ENCODE measurements at places on chromosomes 11 and 22.

- DNase-seq: no peak
Observed at GRCh38 chr11:9529334-9529650, 44.2 kb upstream of the WEE1 start.

- DNase-seq: no peak
Observed at GRCh38 chr11:74639533-74639932, 47.2 kb downstream of the POLD3 start.

DNA sequence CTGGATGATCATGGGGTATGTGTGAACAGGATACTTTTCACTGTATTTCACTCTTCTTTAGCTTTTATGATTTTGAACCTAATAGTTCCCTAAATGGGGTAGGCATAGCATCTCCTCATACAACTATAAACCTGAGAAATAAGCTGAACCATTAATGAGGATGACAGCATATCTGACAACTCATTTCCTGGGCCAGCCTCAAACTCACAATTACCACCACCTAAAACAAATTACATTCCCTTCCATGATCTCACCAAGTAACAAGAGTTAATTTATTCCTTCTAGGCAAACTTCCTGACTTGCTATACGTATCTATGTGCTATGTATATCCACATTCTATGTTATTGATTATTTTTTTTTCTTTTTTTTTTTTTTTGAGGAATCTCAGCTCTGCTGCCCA, 23.0 kb downstream of the SIK3 start:
- no peak for DNase-seq

DNA sequence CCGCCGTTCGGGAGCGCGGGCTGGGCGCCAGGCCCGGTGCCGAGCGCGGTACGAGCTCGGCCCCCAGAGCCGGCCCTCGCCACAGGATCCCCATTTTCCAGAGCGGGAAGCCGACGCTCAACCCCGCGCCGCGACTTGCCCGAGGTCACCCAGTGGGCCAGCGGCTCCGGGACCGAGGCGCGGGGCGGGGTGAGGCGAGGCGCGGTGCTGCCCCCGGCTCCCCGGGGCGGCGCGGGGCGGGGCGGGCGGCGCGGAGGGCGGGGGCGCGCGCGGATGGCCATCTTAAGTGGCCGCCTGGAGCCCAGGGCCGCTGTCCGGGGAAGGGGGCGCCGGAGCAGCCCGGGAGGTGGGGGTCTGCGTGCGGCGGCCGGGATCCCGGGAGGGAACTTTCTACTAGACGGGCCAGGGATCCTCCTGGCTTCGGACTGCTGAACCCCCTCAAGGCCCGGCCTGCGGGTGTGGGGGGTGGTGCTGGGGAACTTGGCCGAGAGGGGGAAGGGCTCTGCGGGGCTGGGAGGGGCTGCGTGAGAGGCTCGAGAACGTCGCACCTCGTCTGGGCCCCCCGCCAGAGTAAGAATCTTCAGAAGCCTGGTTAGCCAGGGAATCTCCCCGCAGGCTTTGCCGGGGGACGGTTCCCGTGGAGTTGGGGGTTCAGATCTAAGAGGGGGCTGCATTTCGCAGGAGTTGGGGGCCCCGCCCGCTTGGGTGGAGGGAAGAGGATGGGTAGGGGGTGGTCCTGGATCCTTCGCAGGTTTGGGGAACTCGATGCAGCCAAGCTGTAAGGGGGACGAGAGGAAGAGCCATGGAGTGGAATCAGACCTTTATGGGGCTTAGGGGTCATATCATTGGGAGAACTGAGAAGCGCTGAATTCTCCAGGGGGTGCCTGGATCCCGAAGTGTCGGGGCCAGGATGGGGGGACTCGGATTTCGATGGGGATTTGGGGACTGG, 678 bp upstream of the INPPL1 start:
- no peak for DNase-seq

- no peak for DNase-seq
Observed at GRCh38 chr11:35126879-35127581, 11.9 kb upstream of the CD44 start.

DNA sequence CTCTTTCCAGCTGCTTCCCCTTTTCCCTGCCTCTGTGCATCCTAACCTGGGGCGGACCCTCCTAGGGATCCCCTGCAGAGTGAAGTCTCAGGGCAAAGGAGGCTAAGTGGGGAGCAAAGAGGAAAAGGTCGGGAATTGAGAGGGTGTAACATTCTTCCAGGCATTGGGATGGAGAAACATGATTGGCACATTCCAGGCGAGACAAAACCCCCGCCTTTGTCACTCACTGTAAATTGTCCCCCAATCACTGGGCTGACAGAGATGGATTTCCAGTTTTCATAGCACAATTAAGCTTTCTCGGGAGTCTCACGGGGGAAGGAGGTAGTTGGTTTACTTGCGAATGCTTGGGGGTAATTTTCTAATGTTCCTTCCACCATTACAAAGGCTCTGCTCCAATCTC, 74.9 kb downstream of the MIAT start:
- no peak for DNase-seq

DNA sequence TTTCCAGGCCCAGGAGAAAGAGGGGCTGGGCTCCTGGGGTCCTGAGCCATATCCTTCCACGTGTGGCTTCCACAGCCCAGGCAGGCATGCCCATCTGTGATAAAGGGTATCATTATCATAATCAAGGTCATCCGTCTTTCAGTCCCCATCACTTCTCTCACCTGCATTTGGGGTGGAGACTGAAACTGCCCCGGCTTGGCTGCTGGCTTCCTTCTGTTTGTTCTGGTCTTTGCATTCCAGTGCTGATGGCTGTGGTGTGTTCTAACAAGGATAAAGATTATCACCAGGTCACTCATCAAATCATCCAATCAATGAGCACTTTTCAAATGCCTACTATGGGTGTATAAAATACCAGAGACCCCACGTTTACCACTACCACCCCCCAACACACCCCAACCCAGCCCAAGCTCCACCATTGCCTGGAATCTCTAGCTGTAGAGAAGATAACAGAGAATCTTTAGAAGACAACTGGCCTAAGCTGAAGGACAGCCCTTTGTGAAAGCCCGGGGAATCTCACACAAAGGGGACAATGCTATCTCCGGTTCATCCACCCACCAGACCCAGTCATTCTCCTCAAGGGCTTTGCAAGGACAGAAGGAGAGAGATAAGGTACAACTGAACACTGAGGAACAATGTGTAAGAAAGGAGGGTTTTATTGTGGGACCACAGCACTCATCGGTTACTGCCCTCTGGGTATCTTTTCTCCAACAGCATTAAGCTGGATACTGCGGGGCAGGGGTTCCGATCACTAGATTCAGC, 54.9 kb downstream of the AHNAK start:
- no peak for DNase-seq

GRCh38 chr22:23534201-23534850, 45.8 kb downstream of the IGLL1 start:
- DNase-seq: no peak

- DNase-seq: no peak
Observed at GRCh38 chr22:31947296-31947695, 3.0 kb downstream of the YWHAH start.

DNA sequence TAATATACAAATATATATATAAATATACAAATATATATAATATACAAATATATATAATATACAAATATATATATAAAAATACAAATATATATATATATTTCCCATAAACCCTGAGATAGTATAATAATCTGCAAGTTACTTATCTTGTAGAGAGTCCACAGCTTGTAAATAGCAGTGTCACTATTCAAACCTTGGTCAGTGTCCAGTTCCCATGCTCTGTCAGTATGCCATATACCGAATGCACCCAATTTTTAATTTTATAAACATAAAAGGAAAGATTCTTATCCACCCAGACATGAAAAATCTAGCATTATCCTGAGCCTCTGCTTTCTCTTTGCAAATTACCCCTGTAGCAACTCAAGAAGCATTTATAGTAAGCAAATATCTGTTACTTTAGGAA, 21.6 kb upstream of the CTSC start:
- DNase-seq: no peak

DNA sequence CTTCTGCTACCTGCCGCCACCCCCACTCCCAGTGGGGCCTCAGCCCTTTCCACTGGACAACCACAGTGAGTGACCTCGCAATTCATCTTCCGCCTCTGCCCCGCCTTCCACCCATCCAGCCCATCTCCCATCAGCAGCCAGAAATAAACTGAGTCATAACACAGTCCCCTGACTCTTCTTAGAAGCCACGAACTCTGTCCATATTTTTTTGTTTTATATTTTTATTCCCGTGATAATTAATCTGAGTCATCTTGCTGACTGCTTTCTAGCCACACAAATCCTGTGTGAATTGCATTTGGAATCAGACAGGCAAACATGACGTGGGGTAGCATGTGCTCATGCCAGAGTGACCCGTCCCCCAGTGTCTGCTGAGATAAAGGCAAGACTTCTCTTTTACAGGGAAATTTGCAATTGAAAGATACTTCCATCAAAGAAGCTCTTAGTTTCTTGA, 7.0 kb downstream of the FADD start:
- DNase-seq: no peak

- DNase-seq: no peak
Observed at GRCh38 chr22:50710886-50711285, 27.1 kb upstream of the ACR start.

DNA sequence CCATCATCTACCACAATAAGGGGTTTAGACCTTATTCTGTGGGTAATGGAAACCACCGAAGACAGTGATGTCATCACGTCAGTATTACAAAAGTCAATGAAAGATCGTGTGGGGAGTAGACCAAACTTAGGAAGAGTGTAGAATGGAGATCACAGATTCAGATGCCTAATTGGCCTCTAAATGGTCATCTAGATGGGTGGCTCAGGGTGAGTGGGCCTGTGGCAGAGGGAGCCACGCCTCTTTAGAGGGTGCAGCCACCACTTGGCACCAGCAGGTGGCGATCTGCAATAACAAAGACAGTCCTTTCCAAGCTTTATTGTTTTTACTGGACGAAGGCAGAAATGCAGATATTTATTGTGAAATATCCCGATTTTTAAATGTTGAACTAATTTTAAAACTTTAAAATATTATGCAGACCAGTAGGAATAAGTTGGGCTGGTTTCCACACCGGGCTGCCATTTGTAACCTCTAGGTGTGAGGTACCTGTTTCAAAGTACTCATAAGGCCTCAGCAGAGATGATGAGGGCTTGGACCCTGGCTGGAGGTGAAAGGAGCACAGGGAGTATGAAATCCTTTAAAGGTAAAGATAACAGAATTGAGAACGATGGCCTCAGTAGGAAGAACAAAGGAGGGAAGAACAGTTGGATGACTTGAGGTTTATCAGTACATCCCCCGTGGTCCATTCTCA, 222.0 kb downstream of the DBX1 start:
- DNase-seq: no peak
